ENCODE measurements at places on chromosomes 2 and 18.

DNA sequence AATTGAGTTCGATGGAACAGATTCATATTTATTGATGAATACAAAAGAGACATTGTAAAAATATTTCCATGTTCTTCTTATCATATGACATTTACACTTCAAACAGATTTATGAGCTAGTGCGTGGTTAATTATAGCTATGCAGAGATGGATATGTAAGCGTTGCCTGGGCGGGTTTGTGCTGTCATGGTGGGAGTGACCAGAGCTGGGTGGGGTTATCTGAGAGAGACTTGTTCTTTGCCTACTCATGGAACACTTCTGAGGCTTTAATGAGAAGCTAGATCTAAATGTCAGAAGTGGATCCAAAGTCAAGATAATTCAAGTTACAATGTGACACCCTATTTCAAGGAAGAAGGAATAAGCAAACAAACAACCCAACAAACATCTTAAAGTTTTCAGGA lies 162.3 kb upstream of the ZEB2 start:
- no peak for DNase-seq

GRCh38 chr2:143965493-143966164 lies 554.3 kb downstream of the ZEB2 start:
- no peak for DNase-seq

DNA sequence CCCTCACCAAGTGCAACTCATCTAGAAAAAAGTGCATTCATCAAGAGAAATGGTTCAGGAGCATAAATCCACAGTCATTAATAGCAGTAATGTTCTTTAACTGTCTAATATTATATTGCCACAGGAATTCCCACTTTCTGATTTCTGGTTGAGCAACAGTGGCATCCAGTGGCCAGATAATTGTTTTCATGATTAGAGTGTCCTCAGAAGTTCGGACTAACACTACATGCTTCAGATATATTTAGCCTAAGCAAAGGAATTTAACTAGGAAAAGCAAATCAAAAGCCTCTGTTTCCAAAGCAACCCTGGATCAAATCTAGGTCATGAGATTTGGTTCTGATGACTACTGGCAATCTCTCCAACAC lies 9.8 kb upstream of the ERBB4 start:
- DNase-seq, result no peak

DNA sequence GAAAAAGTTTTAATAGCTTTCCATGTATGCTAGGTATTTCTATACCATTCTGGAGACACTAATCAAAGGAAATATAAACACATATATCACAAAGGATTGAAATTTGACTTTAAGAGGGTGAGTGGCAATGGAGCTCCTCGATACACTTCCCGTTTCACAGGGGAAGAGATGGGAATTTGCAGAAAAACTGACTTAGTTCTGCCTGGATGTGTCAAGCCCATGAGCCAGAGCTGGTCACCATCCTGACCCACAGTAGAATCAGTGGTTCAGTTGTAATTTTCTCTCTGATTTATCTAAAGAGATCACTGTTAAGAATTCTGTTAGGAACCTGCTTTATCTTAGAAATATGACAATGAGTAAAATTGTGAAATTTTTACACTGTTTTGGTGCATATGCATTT lies 34.2 kb downstream of the PLCL1 start:
- no peak for DNase-seq

GRCh38 chr2:241065355-241065803 lies 36.7 kb downstream of the MTERF4 start:
- no peak for DNase-seq

DNA sequence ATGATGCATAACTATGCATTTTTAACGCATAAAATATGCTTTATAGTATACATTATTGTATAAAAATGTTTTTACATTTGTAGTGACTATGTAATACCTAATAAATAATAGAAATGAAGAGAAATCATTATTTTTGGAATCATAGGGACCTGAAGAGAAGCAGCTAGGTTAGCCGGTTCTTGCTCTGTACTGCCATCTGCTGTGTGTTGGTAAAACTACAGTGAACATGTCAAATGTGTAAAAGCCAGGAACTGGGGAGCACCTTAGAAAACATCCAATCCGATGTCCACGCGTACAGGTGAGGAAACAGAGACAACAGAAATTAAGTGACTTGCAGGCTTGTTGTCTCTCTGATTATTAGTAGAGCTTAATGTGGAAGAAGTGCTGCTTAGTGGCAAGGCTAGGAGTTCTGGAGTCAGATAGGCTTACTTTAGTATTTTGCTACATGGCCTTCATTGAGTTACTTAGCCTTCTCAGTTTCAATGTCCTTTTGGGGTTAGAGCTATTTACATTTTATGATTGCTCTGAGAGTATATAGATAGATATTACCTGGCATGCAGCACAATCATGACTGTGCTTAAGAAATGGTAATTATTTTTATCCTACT lies 386.5 kb downstream of the DLGAP1 start:
- DNase-seq, result peak; percentile 18

GRCh38 chr2:157741819-157742484 lies 113.3 kb upstream of the ACVR1C start:
- DNase-seq, result no peak

DNA sequence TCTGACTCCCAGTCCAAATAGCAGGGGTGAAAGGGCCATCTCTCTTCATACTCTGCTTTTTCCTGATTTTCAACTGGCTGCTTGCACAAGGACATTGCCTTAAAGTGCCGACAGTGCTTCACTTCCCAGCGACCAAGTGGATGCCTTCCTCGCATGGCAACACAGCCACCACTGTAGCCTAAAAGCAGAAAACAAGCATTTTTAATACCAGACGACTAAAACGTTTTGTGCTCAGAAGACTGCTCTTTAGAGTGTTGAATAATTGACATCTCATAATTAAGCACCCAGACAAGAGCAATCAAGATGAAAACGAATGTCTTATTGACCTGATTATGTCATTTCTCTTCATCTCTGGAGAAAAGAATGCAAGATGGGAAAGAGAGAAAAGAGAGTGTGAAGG lies 75.2 kb downstream of the PLA2R1 start:
- no peak for DNase-seq

DNA sequence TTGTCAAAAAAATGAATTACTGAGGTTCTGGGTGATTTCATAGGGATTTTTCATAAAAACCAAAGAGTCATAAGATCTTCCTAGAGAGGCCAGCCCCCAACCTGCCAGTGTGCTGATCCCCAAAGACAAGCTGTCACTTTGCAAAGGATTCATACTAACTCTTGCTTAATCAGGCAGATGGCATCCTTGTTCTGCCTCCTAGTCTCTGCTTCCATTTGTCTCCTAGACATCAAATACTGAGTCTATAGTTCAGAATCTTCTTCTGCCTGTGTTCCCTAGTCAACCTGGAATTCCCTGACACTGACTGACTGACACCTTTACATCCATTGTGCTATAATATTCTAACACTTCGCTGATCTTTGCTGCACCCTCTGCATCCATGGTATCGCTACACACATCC lies 84.9 kb downstream of the SLC8A1 start:
- DNase-seq, result no peak

- peak; percentile 39 for DNase-seq
Measured at GRCh38 chr2:208407667-208408066, 1.1 kb downstream of the PTH2R start.

GRCh38 chr2:231197706-231198290 lies 633 bp upstream of the ARMC9 start:
- DNase-seq, result no peak

DNA sequence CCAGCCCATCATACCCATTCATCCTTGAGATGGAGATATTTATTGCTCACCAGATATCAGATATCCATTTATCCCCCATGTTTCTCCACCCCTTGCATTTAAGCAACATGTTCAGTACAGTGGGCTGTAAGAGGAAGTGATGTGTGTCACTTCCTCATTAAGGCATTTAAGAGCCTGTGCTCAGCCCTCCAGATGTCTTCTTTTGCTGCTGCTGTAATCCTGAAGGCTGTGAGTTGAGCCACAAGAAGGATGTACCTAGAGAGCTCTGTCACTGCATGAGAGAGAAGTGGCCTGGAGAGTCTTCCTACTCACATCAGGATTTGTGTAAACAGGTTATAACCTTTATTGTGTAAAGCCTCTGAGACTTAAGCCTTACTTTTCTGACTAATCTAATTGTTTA lies 151.8 kb upstream of the UNC80 start:
- DNase-seq, result no peak

GRCh38 chr2:134727385-134727784 lies 8.6 kb upstream of the TMEM163 start:
- DNase-seq, result no peak

GRCh38 chr2:16625201-16625729 lies 40.4 kb downstream of the CYRIA start:
- DNase-seq, result no peak

- no peak for DNase-seq
Measured at GRCh38 chr2:232238108-232238507, 140.4 kb upstream of the ALPP start.

- DNase-seq, result no peak
Measured at GRCh38 chr2:208320686-208321085, 54.6 kb downstream of the PIKFYVE start.

- DNase-seq, result no peak
Measured at GRCh38 chr18:72339976-72340375, 204.2 kb downstream of the CBLN2 start.

DNA sequence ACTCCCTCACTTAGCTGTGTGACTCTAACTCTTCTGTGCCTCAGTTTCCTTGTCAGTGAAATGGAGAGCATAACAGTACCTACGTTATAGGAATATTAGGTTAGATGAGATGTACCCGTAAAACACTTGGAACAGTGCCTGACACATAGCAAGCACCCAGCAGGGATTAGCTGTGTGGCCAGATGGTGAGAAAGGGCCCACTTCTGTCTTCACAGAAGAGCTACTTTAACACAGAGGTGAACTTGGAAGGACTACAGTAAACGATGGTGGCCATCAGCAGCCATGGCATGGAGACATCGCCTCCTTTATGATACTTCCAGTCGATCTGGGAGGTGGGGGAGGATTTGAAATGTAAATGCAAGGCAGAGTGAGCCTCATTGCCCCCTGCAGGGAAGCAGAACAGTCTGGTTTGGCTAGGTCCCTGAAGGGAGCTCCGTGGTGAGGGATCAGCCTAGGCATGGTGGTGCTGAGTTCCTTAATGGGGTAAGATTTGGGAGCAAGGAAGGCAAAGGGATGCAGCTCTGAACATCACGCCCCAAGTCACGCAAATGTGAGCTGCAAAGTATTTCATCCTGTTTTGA lies 101.7 kb upstream of the ALPP start:
- no peak for DNase-seq

GRCh38 chr2:46847726-46848412 lies 67.7 kb downstream of the MCFD2 start:
- DNase-seq, result no peak

DNA sequence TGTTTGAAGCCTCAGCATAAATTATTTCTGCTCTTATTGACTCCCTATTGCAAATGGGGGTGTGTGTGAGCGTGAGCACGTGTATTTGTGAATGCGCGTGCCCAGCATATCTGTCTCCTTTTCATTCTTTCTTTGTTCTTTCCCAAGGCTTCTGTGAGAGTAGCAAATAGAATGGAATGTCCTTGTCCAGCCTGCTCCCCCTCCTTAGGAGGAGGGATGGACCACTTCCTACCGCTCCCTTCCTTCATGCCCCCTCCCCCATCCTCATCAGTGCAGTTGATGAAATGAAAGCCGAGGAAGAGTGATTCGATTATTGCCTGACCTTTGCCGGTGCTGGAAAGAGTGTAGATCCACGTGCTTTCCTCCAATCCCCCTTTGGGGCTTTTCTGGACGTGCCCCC lies 102.0 kb downstream of the CPO start:
- DNase-seq, result no peak

DNA sequence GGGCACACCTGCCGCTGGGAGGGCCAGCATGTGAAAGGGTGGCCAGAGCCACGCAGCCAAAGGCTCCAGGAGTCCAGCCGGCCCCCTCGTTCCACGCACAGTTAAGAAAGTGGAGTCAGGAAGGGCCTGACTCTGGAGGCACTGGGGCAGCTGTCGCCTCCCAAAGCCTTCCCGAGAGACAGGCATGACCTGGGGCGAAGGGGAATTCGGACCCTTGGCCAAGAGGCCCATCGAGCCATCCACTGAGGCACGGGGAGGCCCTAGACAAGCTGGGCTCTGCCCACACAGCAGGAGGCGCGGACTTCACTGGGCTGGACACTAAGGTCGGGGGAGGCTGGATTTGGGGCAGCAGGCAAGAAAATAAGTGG lies 38.5 kb upstream of the SNED1 start:
- no peak for DNase-seq

- DNase-seq, result no peak
Measured at GRCh38 chr2:28338046-28338817, 54.4 kb upstream of the FOSL2 start.

GRCh38 chr2:226551522-226552250 lies 247.9 kb downstream of the IRS1 start:
- no peak for DNase-seq

GRCh38 chr18:23585007-23585871 lies 1.1 kb downstream of the NPC1 start:
- DNase-seq, result no peak

- DNase-seq, result no peak
Measured at GRCh38 chr18:78032574-78032973, 782.9 kb downstream of the GALR1 start.
